Glutamatergic neuron (in vitro differentiated cells): ENCODE measurements at places on chromosomes 2 and 18. TPM values are rescaled to one million over a fixed set of nuclear protein-coding genes. Genes with fewer than 3 reads are reported as not detected.

- H3K4me1 ChIP-seq, result no peaks in the 10 kb centered on the region
- H3K36me3 ChIP-seq, result no peaks in the 10 kb centered on the region
- no peak for DNase-seq
- no peaks in the 10 kb centered on the region for H3K27me3 ChIP-seq
These were observed 161.3 kb downstream of the DNER start for GRCh38 chr2:229553091-229553490.

DNA sequence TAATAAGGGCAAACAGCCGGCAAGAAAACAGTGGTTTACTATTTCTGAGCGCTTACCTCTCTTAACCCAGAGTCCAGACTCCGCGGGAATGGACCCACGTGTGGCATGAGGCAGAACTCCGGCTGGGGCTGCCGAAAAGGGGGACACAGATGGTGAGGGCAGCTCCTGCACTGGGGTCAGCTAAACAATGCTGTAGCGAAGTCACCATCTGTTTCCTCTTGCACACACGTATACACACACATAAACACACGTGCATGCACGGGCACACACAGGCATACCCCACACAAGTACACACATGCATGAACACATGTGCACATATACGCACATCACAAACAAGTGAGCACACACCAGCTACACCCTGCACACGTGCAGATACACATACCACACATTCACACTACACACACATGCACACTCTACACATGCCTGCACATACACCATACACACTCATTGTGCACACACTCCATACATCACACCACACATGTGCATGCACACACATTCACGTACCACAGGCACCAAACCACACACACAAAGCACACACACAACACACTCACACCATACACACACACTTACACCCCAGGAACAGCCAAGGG lies 105.9 kb upstream of the ID2 start:
- DNase-seq, result no peak
- no peak overlapping the region for H3K4me3 ChIP-seq
- peaks cover 1% of the 10 kb centered on the region for H3K4me1 ChIP-seq
- H3K27me3 ChIP-seq, result peaks cover 4% of the 10 kb centered on the region
- no peaks in the 10 kb centered on the region for H3K36me3 ChIP-seq

DNA sequence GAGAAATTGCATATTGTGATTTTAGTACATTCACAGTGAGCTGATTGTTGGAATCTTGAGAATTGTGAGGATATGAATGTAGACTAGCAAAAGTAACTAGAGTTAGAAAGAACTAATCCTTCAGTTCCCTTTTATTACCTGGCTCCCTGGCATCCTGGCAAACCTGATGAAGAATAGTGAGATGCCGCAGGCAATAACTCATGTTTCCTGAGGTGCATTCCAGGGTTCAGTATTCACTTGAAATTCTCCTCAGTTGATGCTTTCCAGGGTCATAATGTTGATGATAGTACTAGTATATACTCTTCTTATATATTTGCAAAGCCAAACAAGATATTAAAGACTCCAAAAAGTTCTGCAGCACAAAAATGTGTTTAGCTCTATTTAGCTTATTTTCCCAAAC lies 432.1 kb upstream of the CELF4 start:
- H3K4me1 ChIP-seq, result peaks cover 12% of the 10 kb centered on the region
- no peak overlapping the region for H3K27ac ChIP-seq
- no peaks in the 10 kb centered on the region for H3K27me3 ChIP-seq
- DNase-seq, result no peak
- H3K36me3 ChIP-seq, result no peaks in the 10 kb centered on the region

GRCh38 chr2:37721201-37721560 lies 49.7 kb upstream of the CDC42EP3 start:
- H3K36me3 ChIP-seq, result peaks cover 6% of the 10 kb centered on the region
- no peak overlapping the region for H3K4me3 ChIP-seq
- H3K27ac ChIP-seq, result no peak overlapping the region
- H3K4me1 ChIP-seq, result no peaks in the 10 kb centered on the region

GRCh38 chr2:23204685-23205242 lies 180.2 kb upstream of the KLHL29 start:
- no peak for DNase-seq
- H3K4me3 ChIP-seq, result no peak overlapping the region
- no peak overlapping the region for H3K27ac ChIP-seq
- peaks cover 11% of the 10 kb centered on the region for H3K36me3 ChIP-seq

Gene TLX2
- 21.2 TPM for total RNA-seq
